Prostate gland (tissue), 2 donors: ENCODE measurements at places on chromosomes 4 and X. TPM values are rescaled to one million over a fixed set of nuclear protein-coding genes. Genes with fewer than 3 reads are reported as not detected.

DNA sequence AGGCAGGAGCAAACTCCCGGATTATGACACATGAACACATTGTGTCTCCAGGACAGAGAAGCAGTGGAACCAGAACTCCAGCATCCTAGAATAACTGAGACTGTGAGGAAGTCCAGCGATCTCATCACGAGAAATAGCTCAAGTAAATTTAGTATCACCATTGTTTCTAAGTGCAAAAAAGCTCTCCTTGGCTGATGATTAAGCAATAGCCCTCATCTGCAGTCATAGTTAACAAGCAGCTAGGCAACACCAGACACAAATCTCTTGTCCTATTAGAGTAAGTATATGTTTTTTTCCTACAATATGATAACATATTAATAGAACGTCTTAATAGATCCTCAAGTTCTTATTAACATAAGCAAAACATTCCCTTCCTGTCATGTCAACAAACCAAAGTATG is 2.4 kb upstream of the CFAP299 start:
- H3K4me3 ChIP-seq = no peak overlapping the region
- no peak overlapping the region for H3K27ac ChIP-seq
- H3K36me3 ChIP-seq = no peaks in the 10 kb centered on the region
- no peaks in the 10 kb centered on the region for H3K27me3 ChIP-seq
- no peaks in the 10 kb centered on the region for H3K4me1 ChIP-seq

GRCh38 chr4:169256856-169257761 is 13.6 kb downstream of the SH3RF1 start:
- no peak overlapping the region for H3K4me3 ChIP-seq
- no peak overlapping the region for H3K27ac ChIP-seq
- no peaks in the 10 kb centered on the region for H3K36me3 ChIP-seq
- no peaks in the 10 kb centered on the region for H3K27me3 ChIP-seq
- DNase-seq = no peak

DNA sequence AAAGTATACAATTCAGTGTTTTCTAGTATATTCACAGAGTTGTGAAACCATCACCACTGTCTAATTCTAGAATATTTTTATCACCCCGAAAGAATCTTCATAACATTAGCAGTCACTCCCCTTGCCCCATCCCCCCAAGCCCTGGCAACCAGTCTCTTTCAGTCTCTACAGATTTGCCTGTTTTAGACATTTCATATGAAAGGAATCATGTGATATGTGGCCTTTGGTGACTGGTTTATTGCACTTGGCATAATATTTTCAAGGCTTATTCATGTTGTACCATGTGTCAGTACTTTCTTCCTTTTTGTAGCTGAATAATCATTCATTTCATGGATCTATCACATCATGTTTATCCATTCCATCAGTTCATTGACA is 371.7 kb downstream of the AFF2 start:
- no peaks in the 10 kb centered on the region for H3K4me1 ChIP-seq
- no peaks in the 10 kb centered on the region for H3K36me3 ChIP-seq
- H3K27ac ChIP-seq = no peak overlapping the region
- no peak for DNase-seq
- no peaks in the 10 kb centered on the region for H3K27me3 ChIP-seq

- no peaks in the 10 kb centered on the region for H3K27me3 ChIP-seq
- peak overlapping the region; percentile 65 for H3K27ac ChIP-seq
- H3K36me3 ChIP-seq = no peaks in the 10 kb centered on the region
- no peaks in the 10 kb centered on the region for H3K4me1 ChIP-seq
- peak; percentile 24 for DNase-seq
These were observed 795 bp upstream of the SH3KBP1 start for GRCh38 chrX:19887911-19888879.

GRCh38 chr4:186205156-186205555 is 13.8 kb downstream of the CYP4V2 start:
- DNase-seq = no peak
- H3K36me3 ChIP-seq = no peaks in the 10 kb centered on the region
- no peak overlapping the region for H3K27ac ChIP-seq
- H3K4me1 ChIP-seq = no peaks in the 10 kb centered on the region
- H3K27me3 ChIP-seq = no peaks in the 10 kb centered on the region
- no peak overlapping the region for H3K4me3 ChIP-seq

DNA sequence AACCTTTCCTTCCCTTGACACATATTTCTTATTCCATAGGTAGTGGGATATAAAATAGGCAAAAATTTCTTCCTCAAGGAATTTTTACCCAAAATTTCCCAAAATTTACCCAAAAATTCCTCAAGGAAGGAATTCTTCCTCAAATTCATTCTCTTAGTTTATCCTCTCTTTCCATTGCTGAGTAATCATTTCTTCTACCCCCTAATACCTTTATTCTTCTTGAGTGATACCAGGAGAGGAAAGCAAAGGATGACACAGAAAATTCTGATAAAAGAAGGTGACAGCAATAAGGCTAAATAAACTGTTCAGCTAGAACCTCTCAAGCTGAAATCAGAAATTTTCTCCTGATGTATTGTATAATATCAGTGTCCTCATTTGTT is 191.4 kb upstream of the MAB21L2 start:
- H3K27ac ChIP-seq = no peak overlapping the region
- no peak for DNase-seq
- H3K4me3 ChIP-seq = no peak overlapping the region
- no peaks in the 10 kb centered on the region for H3K4me1 ChIP-seq
- no peaks in the 10 kb centered on the region for H3K36me3 ChIP-seq
- H3K27me3 ChIP-seq = no peaks in the 10 kb centered on the region

DNA sequence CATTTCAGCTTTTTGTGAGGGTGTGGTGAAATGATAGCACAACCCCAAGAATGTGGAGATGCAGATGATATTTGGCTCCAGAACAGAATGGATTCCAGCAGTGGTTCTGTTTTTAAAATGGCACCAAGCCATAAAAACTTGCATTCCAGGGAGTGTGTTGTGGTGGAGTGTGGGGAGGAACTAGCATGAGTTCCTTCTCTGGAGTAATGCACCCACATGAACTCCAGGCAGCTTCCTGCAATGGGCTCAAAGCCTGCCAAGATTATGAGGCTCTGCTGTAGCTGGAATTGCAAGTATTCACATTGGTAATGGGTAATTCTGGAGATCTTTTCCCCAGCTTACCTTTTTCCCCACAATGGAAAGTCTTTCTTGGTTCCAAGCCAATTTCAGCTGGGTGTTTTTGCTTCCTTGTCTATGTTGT is 161.4 kb downstream of the RAB28 start:
- H3K27me3 ChIP-seq = no peaks in the 10 kb centered on the region
- H3K4me3 ChIP-seq = no peak overlapping the region
- H3K27ac ChIP-seq = no peak overlapping the region
- H3K4me1 ChIP-seq = no peaks in the 10 kb centered on the region

DNA sequence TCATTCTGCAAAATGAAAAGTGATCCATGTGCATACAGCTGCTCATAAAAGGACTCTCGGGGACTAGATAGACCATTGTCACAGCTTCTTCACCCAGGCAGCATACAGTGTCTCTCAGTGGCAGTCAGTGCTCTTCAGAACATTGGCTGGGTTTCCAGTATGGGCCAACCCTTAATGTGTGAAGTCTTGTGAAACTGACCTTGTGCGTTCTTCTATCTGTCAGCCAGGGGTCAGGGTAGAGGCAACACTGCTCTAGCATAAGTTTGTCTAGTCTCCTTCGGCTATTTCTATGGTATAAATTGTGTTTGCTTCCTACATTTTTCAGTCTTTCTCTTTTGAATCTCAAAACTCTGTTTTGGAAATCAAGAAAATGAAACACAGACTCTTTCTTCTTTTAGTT is 37.0 kb upstream of the SMIM31 start:
- H3K27ac ChIP-seq = no peak overlapping the region
- no peak overlapping the region for H3K4me3 ChIP-seq
- H3K4me1 ChIP-seq = no peaks in the 10 kb centered on the region
- no peaks in the 10 kb centered on the region for H3K36me3 ChIP-seq
- no peak for DNase-seq

DNA sequence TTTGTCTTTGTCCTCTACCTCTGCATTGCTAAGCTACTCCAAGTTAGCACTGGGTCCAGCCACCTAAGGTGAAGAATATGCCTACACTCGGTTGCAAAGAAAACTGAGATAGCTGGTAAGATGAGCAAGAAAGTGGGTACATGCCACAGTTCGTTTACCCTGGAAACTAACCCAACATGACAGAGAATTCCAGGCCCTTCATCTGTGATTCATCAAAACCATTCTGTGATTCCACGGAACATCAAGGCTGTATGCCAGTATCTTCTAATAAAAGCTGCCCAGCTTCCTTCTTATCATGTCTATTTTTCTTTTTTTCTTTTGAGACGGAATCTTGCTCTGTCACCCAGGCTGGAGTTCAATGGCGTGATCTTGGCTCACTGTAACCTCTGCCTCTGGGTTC is 58.7 kb upstream of the SPANXC start:
- H3K4me3 ChIP-seq = no peak overlapping the region
- no peak for DNase-seq
- H3K4me1 ChIP-seq = no peaks in the 10 kb centered on the region
- no peaks in the 10 kb centered on the region for H3K36me3 ChIP-seq

- no peak overlapping the region for H3K4me3 ChIP-seq
- no peak for DNase-seq
- H3K27ac ChIP-seq = no peak overlapping the region
- H3K4me1 ChIP-seq = no peaks in the 10 kb centered on the region
- H3K27me3 ChIP-seq = no peaks in the 10 kb centered on the region
These were observed 390.8 kb upstream of the BOD1L1 start for GRCh38 chr4:14018191-14018853.

DNA sequence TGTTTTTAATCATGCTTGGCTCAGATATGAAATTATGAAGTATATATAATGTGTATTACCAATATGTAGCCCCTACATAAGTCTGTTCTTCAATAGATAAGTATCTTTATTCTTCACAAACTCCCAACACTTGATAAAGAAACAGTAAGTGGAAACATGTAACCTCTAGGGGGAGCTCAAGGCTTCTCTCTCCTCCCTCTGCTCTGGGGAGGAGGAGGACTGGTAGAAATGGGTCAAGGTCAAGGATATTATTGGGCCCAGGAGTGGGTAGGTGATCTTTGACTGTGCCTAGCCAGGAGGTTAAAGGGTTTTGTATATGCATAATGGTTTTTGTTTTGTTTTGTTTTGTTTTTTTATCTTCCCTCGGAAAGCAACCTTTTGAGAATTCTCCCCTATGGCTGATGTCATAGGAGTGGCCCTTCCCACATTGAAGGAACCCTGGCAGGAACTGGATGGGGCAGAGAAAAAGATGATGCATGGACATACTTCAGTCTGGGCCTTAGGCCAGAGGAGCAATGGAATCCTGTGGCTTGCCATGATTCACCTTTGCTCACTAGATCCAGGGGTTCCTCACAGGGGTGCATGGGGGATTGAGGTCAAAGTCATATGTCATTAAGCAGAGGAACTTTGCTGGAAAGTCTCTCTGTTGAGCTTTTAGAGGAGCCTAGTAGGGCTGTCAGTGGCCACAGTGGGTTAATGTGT is 460.3 kb downstream of the MID1IP1 start:
- no peaks in the 10 kb centered on the region for H3K4me1 ChIP-seq
- DNase-seq = no peak
- H3K27me3 ChIP-seq = no peaks in the 10 kb centered on the region
- no peak overlapping the region for H3K4me3 ChIP-seq
- H3K27ac ChIP-seq = no peak overlapping the region
- no peaks in the 10 kb centered on the region for H3K36me3 ChIP-seq

GRCh38 chr4:174207367-174207766 is 76.1 kb downstream of the FBXO8 start:
- H3K27me3 ChIP-seq = peaks cover 7% of the 10 kb centered on the region
- H3K27ac ChIP-seq = no peak overlapping the region
- no peak for DNase-seq
- H3K4me1 ChIP-seq = no peaks in the 10 kb centered on the region
- no peak overlapping the region for H3K4me3 ChIP-seq

DNA sequence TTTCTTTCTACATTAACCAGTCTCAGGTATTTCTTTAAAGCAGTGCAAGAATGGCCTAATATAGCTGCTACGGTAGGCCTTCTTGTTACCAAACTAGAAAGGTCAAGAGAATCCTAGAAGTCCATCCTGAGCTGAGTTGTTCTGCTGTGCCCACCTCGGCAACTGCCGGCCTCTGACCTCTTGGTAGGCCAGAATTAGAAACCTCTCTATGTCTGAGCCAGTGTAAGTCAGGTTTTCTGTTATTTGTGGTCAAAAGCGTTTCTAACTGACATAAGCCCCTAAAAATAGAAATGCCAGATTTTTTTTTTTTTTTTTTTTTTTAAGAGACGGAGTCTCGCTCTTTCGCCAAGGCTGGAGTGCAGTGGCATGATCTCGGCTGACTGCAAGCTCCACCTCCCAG is 43.1 kb downstream of the SOWAHB start:
- no peak for DNase-seq
- peaks cover 5% of the 10 kb centered on the region for H3K4me1 ChIP-seq
- H3K4me3 ChIP-seq = no peak overlapping the region
- H3K36me3 ChIP-seq = no peaks in the 10 kb centered on the region
- no peak overlapping the region for H3K27ac ChIP-seq

Gene CYLC1
- total RNA-seq = 1.2 TPM

Gene CDX4
- 0.45 TPM for total RNA-seq

Gene MAGED4B
- total RNA-seq = 23.1 TPM
